Esophagus squamous epithelium (tissue), 5 donors: ENCODE measurements at places on chromosomes 5 and 9. TPM values are rescaled to one million over a fixed set of nuclear protein-coding genes. Genes with fewer than 3 reads are reported as not detected.

DNA sequence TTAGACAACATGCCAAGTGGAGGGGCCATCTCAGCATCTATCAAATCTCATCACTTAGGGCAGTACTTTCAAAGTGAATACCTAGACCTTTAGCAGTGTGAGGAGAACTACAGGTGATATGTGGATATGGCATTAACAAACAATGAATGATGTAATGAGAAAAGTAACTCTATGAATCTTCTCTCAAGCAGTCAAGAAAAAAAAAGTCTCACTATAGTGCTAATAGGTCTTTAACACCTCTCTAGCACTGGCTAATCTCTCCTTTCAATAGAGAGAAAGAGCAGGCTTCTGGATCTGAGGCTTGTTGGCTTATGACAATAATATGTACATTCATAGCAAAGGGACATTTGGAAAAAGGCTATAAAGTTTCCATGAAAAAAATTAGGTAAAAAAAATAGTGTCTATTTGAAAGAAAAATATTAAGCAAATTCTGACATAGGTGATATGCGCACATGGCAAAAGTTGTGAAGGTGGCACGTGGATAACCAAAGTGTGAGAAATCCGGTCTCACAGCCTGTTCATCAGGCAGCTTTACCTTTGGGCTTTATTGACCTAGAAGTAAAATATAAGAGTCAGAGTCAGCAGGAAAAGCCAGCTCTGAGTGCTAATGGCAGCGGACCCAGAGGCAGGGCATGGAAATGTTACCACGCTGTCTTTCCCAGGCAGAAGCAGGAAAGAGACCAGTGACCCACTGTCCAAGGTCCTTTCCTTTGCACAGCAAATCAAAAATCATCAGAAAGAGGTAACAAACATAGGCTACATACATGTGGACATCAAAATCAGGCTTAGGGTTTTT lies 203.4 kb downstream of the EFNA5 start:
- no peak for DNase-seq

GRCh38 chr9:18906656-18907395 lies 126.2 kb downstream of the SAXO1 start:
- DNase-seq = no peak

DNA sequence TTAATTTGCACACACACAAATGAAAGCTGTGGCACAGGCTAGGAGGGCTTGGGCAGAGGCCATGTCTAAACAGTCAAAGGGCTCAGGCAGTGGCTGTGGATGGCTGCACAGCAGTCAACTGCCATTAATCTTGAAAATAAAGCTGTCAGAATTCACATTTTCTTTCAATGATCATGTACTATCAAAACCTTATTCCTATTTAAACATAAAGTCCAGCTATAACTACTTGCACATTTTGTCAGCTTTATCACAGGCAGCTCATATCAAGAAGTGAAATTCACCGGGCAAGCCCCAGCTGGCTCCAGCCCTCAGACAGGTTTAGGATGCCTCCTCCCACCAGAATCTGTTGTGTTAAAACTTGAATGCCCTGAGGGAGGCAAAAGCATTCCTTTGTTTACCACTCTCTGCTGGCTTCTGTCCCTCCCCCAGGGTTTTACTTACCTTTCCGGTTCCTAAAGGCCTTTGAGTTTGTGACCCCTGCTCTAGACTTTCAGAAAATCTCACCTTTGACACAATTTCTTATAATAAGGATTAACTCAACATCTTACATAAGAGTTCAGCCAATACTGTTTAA lies 54.9 kb upstream of the GRAMD2B start:
- DNase-seq = no peak

GRCh38 chr5:156153602-156154001 lies 173.4 kb upstream of the SGCD start:
- DNase-seq = no peak

DNA sequence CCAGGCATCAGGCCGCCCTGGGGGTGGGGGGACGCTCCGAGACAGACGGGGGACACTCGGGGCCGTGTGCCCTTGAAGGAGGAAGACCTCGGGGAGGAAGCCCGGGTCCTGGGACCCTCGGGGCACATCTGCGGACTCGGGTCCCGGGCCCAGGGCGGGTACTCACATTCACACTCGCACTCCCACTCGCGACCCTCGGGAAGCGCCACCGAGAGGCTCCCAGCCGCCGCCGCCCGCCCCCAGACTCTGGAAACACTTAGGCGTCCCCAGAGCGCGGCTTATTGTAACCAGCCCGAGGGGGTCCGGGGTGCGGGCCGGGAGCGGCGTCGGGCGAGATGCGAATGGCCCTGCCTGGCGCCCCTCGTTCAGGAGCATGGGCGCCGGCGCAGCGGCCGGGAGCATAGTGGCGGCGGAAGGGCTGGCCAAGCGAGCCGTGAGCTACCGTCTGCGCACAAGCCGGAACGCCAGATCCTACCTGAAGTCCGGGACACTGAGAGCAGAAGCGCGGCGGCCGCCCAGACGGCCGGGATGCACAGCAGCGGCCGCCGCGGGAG lies 559 bp downstream of the ROR2 start:
- no peak for DNase-seq

GRCh38 chr5:3276896-3277295 lies 318.7 kb upstream of the IRX1 start:
- DNase-seq = no peak

- no peak for DNase-seq
Measured at GRCh38 chr5:149072376-149072775, 9.5 kb upstream of the SH3TC2 start.

GRCh38 chr5:143931476-143931875 lies 119.5 kb downstream of the HMHB1 start:
- no peak for DNase-seq

GRCh38 chr5:180784497-180785097 lies 18.0 kb downstream of the MGAT1 start:
- no peak for DNase-seq

DNA sequence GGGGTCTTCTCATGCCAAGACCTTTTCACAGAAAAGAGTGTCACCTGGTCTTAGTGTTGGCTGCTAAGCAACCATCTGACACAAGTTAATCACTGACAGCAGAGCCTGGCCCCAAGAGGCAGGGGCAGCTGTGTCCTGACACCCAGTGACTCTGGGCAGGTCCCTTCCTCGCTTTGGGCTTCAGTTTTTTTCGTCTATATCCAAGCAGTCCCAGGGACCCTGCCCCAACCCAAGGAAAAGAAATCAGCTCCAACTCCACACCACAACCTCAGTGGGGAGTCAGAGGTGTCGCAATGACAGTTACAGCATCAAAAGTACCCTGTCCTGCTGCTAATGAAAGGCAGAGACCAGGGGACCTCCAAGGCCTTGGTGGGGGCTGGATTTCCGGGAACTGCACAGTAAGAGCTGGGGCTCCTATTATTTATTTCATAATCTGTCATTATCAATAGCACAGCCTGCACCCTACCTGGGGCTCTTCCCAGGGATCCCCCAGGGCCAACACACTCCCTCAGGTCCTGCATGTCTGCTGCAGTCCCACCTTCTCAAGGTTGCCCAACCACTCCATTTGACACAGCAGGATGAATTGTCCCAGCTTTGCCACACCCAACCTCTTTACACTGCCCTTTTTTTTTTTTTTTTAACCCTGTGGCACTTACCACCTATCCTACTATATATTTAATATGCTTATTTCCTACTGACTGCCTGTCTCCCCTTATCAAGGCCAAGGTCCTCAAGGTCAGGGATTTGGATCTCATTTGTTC lies 9.4 kb downstream of the ANKS6 start:
- DNase-seq = no peak

DNA sequence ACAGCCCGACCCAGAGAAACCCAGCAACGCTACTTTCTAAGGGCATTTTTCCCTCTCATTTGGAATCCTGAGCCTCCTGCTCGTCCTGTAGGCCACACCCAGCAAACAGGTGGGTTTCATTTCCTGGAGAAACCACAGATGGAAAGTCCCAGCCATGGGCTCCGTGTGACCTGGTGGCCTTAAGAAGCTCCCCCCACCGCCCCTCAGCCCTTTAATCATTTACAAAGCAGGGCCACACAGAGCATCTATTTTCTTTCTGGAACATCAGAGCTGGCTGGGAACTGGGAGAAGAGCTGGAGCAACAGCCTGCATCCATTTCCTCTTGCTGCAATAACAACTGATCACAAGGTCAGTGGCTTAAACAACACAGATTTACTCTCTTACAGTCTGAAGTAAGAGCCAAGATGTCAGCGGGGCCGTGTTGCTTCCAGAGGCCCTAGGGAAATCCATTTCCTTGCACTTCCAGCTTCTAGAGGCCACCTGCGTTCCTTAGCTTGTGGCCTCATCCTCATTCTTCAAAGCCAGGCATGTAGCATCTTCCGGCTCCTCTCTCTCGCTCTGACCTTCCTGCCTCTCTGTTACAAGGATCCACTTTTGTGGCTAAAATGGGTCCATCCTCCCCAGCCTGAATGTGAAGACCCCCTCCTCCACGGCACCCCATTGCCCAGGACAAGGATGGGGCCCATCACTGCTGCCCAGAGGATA lies 40.5 kb downstream of the C9orf50 start:
- no peak for DNase-seq

DNA sequence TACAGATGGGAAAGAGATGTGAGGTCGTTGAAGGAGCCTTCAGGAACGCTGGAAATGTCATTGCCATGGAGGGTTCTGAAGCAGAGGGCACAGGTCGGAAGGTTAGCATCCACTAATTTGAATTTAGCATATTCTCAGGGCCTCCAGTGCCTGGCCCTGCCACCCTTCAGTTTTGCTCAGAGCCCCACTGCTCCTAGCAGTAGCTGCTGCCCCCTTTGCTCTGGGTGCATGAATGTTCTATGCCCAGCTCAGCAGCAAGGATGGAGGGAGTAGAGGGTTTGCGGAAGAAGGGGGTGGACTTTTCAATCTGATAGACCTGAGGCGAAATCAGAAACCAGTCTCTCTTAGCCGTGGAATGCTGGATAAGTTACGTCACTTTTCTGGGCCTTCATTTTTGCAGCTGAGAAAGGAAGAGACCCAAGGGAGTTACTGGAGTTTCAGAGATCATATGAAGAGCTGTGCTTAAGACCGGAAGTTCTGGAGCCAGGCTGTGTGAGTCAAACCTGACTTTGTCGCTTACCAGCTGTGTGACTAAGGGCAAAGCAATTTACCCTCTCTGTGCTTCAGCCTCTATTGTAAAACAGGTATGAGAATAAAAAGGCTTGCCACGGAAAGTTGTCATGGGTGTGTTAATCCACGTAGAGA lies 133.2 kb upstream of the PANK3 start:
- no peak for DNase-seq

GRCh38 chr5:180082633-180083420 lies 11.3 kb upstream of the RNF130 start:
- DNase-seq = no peak

DNA sequence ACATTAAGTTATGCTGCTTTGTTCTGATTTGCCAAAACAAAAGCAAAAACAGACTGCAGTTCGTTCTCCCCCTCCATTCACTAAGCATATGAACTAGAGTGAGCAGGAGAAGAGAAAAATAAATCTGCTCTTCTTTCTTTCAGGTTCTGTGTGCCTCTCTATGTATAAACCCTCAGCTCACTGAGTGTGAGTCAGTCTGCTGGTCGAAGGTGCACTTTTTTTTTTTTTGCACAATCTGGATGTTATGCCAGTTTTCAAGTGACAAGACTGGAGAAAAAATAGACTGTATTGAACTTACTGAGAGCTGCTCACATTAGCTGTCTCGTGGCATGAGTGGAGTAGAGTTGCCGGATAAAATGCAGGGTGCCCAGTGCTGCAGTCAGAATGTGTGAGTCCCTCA lies 244.6 kb upstream of the ATP10B start:
- DNase-seq = no peak

DNA sequence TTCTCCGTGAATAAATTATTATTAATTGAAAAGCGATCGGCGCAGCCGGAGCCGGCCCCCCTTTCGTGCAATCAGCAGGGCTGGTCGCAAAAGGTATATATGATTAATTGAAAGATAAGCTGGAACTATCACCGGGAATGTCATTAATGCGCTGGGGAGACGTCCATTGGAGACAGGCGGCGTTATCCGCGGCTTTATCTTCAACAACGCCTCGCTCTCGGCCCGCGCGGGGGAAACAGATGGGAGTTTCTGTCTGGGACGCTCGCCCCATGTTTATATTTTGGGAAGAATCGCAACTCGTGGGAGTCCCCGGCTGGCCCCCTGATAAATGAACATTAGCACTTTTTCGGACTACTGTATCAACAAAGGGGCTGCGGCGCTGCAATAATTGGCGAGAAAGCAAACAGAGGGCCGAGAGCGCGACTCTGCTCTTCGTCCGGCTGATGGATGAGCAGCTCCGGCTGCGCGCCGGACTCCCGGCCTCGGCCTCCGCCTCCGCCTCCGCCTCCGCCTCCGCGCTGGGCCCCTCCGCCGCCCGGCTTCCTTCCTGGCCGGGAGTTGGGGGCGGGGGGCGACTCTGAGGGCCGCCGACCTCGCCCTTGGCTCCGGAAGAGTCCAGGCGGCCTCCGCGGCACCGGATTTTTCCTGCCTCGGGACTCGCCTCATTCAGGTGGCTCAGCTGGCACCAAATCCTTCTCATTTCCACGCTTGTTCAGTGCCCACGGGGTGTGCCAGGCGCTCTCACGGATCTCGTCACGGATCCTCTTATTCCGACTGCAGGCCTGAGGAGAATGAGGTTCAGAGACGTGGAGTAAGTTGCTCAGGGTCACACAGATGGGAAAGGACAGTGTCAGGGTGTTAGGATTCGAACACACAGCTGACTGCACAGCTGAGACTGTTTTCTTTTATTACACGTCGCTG lies 3.6 kb upstream of the NKX2-5 start:
- no peak for DNase-seq

DNA sequence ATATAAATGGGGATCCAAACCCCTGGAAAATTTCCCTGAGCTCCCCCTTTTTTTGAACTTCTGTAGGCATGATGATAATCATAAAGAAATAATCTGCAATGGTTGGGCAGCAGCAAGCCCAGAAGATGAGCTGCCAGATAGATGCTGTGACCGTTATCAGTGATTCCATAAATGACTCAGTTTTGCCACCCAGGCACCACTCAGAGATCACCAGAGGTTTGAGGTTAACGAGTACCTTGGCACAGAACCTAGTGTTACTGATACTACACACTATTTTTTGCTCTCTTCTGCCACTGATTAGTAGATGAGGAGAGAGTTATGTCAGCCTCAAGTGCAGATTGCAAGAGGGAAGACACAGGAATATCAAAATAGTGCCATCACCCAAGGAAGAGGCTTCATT lies 199.3 kb upstream of the PTGER4 start:
- DNase-seq = no peak

- DNase-seq = no peak
Measured at GRCh38 chr5:138536215-138536614, 6.8 kb downstream of the ETF1 start.

GRCh38 chr9:117815315-117815714 lies 111.1 kb downstream of the TLR4 start:
- DNase-seq = no peak

GRCh38 chr5:164301708-164302107 lies 796.3 kb downstream of the MAT2B start:
- no peak for DNase-seq

Gene TLX3
- total RNA-seq = not detected

Gene SPATA31A6
- not detected for total RNA-seq

Gene SH3GL2
- not detected for total RNA-seq

Gene GRHPR
- 74.5 TPM for total RNA-seq

Gene TMEM215
- total RNA-seq = not detected

Gene CAPSL
- not detected for total RNA-seq
